ENCODE measurements at places on chromosomes 1 and 21.

GRCh38 chr1:198734323-198735008, 95.6 kb downstream of the PTPRC start:
- no peak for DNase-seq

- DNase-seq: no peak
These were observed 2.9 kb upstream of the MATN1 start for GRCh38 chr1:30726236-30726635.

GRCh38 chr21:40567501-40567900, 279.5 kb downstream of the DSCAM start:
- no peak for DNase-seq

GRCh38 chr1:64229307-64229706, 25.9 kb downstream of the UBE2U start:
- no peak for DNase-seq

DNA sequence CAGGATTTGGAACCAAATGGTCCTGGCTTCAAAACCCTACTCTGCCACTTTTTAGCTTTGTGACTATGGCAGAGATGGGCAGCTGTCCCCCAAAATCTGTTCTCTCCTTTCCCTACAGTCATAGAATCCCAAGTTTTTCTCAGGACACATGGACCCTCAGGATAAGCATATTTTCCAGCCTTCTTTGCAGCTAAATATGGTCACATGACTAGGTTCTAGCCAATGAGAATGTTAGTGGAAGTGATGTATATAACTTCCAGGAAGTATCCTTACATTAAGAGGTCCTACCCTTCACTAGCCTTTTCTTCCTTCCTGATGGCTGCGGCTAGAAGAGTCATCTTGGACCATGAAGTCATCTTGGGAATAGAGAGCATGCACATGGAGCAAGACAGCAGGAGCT, 5.9 kb downstream of the IGSF3 start:
- no peak for DNase-seq

DNA sequence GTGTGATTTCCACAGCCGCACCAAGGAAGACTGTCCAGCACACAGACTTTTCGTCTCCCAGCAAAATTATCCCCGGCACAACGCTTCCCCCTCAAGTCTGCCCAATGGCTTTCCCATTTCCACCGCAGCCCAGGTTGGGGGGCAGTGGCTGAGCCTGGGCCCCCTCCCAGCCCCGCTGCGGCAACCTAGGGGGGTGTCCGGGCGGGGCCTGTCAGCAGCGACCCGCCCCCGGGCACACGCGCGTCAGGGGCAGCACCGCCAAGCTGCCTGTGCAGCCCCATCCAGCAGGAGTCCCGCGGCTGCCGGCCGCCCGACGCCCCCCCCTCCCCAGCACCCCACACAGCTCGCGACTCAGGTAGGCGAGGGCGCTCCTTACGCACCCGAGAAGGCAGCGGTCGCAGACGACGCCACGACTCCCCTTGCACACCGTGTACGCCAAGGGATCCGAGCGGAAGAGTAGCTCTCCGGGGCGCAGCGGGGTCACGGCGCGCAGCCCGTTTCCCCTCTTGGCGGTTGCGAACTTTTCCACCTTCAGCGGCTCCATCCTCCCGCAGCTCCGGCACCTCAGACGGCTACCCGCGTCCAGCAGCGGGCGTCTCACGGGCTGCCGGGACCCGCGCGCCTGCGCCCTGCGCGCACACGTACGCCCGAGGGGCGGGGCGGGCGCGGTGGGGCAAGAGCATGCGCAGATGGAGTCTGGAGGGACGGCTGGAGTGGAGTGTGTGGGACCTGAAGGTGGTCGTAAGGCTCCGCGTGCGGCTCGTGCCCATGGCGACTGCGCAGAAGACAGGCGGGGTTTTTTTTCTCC, at the start of gene SMYD3:
SMYD3 (minus strand) TSS at position 606 of the 808 bp plus-strand sequence.
- peak; percentile 46 for DNase-seq

GRCh38 chr1:27713869-27714513, 11.8 kb upstream of the FAM76A start:
- DNase-seq: no peak

GRCh38 chr1:107529511-107530149, 388.8 kb downstream of the NTNG1 start:
- no peak for DNase-seq

- DNase-seq: peak; percentile 10
These were observed 697 bp downstream of the AGO3 start for GRCh38 chr1:35931446-35932157.

DNA sequence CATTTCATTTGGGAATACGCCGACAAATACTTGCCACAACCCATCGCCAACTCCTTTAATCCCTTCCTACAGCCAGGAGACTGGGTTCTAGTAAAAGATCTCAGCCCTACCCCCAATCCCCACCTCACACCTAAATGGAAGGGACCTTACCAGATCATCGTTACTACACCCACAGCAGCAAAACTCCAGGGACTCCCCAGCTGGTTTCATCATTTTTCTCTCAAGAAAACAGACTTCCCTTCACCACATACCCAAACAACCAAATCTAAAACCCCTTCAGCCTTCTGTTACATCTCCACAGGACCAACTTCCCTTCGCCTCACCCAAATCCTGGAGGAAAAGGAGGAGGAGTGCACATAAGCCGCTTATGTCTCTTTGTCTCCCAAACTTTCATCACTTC, 23.7 kb upstream of the SLC2A5 start:
- no peak for DNase-seq

DNA sequence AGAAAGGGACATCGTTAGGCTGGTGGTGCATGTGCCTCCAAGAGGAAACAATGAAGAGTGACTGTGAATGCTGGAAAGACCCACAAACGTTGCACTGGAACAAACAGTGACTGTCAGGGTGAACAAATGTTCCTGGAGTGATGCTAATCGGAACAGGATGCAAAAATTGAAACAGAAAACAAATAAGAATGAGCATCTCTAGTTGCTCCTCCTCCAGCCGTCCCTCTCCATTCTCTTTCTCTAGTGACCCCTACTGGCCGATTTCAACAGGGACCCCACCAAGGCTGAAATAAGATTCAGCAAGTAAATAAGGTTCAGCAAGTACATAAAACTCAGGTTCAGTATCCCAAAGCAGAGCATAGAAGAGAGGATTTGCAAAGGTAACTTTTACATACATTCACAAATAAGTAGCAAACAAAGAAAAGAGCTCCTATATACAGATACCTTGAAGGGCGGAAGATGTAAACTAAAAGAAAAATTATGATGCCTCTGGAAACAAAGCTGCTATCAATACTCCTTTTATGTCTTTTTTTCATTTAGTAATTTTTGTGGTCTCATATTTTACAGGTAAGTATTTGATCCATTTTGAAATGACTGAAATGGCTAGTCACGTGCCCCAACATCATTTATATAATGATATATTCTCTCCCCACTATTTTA, 836.1 kb upstream of the ADAMTS5 start:
- DNase-seq: no peak

DNA sequence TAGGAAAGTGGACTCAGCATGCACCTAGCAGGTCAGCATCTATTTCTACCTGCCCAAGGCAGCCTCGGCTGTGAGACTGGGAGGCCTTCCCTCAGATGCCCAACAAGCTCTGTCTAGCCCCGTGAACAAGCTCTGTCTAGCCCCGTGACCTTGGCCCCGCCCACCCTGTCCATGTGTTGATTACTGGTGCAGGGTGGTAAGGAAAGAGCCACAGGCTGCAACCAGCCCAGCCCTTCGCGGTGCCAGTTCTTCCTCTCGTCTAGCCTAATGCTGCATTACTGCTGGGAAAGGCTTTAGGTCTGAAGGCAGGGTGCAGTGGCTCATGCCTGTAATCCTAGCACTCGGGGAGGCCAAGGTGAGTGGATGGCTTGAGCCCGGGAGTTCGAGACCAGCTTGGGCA, 2.2 kb downstream of the GPR153 start:
- no peak for DNase-seq

DNA sequence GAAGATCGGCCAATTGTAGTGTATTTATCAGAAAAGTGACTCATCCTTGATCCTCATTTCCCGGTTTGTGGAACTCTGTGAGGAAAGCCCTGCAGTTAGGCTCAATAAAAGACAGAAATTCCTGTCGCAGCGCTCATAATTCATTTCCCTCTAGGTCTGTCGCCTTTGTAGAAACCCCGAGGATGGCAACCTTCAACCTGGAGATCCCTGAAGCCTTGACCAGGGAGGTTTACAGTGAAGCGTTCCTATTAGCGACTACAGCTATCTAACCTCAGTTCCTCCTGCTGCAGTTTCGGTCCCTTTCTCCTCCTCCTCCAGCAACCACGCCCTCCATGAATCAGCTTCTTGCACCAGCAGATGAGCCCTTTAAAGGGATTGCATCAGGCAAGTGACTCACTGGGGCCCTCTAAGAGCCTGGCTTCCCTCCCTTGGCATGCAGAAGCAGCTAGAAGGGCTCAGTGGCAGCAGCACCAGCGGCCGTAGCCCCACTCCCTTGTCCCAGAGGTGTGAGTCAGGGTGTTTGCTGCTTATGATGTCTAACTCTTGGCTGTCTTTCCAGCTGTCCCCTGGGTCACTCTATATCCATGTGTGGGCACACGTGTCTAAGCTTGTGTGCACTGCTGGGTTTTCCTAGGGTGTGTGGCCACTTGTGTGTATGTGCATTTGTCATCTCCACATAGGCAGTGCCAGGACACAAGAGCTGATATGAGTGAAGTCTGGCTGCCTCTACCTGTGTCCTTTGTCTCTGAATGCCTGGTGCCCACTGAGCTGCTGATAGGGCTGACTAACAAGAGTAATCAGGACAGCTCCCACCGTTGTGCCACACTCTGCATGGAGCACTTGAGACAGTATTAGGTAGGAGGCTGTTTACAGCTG, 779 bp upstream of the STK40 start:
- peak; percentile 76 for DNase-seq

- no peak for DNase-seq
These were observed 765 bp downstream of the VAMP3 start for GRCh38 chr1:7771823-7772299.

DNA sequence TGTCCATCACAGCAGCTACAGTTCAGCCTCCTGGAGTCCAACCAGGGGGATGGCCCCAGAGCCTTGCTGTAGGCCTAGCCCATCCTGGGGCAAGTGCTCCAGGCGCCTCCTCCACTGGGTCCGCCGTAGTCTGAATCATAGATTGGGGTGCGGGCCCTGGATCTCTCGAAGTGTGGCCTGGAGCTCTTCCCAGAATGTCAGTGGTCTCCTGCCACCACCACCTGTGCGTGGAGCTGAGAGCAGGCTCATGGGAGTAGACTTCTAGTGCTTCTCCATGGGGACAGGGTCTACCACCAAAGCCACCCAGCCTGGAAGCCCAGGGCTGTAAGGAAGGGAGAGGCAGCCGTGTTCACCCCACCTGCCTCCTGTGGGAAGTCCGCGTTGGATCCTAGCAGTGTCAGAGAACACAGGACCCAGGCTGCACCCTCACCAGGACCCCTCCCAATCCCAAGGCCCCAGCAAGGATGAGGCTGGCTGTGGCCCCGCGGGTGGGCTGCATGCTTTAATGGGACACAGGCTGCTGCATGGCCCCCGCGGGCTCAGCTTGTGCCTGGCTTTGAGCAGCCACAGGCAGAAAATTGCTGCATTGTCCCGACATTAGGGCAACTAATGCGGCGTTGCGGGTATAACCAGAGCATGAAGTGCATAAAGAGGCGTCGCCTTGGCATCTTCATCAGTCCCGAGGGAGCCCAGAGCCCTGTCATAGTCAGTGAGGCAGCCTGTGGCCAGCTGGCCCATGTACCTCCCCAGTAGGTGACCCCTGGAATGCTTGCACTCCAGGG, 735 bp upstream of the HES3 start:
- DNase-seq: no peak

- DNase-seq: no peak
These were observed 41.5 kb upstream of the MRPS6 start for GRCh38 chr21:34031835-34032370.

GRCh38 chr1:181091309-181092040, 3.0 kb downstream of the IER5 start:
- DNase-seq: no peak

DNA sequence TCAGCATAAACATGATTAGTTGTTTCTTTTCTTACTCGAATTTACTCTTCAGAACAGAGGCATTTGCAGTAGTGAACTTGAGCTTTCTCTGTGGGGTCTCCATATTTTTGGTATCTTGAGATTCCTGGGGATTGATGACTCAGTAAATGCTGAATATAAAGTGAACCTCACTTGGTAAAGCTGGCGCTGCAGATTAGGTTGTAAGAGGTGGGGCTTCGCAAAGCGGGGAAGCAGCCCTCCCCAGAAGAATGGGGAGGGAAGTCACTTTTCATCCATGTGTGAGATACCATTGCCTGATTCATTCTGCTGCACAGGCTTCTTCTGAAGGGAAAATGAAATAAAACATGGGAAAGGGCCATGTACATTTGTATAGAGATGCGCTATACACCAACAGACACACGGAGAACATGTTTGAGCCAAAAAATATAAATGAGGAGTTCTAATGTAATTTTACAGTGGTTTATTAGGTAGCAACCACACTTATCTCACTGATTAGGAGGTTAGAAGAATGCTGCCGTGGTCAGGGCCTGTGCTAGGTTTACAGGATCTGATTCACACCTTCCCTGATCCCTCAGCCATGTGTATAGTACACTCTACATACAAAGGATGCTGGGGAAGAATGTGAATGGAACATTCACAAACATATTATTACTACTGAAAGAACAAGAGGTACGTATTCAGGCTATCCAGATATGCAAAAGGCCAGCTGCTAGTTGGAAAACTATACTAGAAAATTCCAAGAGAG, 63.5 kb downstream of the DNTTIP2 start:
- no peak for DNase-seq

DNA sequence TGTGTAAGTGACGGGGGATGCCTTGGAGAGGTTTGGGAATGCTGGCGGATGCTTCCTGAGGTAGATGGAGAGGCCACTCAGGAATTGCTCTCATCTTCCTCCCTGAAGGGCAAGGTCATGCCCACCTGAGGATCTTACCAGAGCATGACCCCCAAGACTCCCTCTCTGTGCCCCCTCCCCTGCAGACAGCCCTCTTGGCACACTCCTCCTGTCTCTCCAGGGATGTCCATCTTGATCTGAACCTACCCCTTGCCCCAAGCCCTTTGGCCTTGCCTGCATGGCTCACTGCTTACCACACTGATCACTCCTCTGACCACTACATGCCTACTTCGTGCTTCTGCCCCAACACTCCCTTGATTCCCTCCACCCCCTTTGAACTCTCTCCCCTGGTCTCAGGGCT, 17.9 kb upstream of the MPL start:
- DNase-seq: no peak

DNA sequence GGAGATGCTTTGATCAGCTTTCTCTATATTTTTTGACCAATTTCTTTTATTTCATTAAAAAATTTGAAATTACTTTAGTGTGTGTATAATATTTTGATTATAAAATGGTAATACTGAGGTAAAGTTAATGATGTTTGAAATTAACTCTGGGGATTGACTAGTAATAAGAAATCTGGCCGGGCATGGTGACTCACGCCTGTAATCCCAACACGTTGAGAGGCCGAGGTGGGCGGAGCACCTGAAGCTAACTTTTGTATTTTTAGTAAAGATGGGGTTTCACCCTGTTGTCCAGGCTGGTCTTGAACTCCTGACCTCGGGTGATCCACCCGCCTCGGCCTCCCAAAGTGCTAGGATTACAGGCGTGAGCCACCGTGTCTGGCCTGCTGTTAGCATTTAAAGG, 17.5 kb downstream of the SCP2 start:
- no peak for DNase-seq

DNA sequence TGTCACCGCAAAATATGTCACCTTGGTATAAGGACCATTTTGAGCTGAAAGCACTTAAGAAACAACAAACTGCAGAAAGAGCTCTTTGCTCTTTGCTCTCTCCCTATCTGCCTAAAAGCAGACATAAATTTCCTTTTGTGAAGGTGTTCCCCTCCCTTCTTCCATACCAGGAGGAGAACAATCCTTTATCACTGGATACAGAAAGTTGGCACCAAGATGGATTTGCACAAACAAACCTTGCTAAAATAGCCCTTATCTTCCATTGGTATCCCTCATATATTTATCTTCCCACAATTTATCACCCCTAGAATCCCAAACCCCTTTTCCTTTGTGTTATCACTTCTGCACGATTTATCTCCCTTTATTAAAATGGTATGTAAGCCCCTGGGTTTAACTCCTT, 51.4 kb downstream of the DPYD start:
- no peak for DNase-seq
